ENCODE measurements at places on chromosomes 3 and 15.

- no peak for DNase-seq
Measured at GRCh38 chr3:189962466-189962865, 158.2 kb downstream of the P3H2 start.

DNA sequence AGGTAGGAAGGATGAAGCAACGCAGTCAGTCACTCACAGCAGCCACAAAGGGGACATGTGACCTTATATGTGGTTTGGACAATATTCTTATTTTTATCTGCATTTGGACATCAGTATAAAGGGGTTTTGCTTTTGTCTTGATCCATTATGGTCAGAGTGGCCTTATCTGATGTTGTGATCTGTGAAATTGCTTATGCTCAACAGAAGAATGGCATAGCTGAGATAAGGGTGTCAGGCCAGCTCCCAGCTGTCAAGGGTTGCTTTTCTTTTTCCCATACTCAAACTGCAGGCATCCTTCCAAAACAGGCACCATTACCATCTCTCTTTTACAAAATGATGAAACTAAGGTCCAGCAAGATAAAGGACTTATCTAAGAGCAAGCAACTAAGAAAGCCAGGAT, 28.1 kb downstream of the DCLK3 start:
- no peak for DNase-seq

DNA sequence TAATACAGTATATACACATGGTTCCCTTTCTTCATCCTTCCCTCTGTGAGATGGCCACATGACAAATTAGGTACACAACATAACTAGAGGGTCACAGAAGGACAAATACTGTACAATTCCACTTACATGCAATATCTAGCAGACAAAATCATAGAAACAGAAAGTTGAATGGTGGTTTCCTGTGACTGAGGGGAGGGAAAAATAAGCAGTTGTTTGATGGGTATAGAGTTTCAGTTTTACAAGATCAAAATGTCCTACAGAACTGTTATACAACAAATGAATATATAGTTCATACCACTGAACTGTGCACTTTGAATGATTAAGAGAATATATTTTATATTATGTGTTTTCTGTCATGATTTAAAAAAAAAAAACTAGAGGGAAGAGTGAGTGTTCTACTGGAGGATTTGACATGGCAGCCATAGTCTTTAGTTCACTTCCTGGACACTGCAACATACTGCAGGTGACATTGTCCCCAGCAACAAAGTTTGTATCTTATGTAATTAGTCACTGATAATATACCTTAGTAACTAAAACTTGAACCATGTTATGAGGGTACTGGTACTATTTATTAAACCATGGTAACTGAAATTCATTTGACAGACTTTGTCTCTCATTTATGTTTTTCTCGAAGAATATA, 37.2 kb downstream of the CCDC54 start:
- no peak for DNase-seq

DNA sequence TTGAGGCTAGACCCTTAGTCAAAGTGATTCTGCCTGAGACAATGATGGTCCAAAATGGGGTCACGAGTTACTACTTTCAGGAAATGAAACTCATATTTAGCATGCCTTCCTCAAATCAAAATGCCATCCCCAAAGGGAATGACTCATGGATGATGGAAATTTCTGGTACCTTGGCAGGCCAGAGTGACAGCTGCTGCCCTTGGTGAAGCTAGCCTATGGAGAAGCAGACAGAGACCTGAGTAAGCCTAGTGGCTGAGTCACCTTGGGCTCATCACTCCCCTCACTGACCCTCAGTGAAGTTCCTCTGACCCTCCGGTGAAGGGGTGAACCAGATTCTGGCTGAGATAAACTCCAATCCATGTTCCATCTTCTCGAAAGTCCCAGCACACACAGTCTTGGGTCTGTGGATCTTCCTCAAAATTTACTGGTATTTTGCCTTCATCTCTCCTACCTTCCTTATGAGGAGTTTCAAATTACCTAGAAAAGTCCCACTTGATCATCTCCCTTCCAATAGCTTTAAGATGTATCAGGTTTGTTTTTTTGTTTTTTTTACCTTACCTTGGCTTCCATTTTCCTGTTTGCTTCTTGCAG, 54.5 kb upstream of the ABHD17C start:
- DNase-seq: no peak

- DNase-seq: no peak
Measured at GRCh38 chr3:43071313-43071893, 34.5 kb downstream of the POMGNT2 start.

DNA sequence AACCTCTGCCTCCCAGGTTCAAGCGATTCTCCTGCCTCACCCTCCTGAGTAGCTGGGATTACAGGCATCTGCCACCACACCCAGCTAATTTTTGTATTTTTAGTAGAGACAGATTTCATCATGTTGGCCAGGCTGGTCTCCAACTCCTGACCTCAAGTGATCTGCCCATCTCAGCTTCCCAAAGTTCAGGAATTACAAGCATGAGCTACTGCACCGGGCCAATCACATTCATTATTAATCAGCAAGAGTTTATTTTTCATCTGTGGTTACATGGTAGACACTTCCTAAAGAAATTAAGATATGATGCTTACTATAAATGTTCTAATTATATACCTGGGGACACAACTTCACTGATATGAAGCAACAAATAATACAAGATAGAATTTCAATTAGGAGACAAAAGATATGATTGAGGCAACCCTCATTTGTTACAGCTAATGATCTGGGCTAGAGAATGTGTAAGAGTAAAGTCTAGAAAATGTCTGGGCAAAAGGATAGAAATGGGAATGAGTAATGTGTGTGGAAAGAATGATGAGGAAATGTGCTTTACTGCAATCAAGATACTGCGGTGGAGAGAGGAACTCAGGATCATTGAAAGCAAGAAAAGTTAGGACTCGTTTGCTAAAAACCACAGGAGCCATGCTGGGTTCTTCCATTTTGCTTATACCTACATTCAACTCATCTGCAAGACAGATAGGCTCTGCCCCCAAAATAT, 366.8 kb downstream of the ZIC1 start:
- no peak for DNase-seq

GRCh38 chr3:157515398-157515797, 12.2 kb upstream of the VEPH1 start:
- DNase-seq: no peak

GRCh38 chr3:42701371-42702065, 1.1 kb downstream of the HHATL start:
- no peak for DNase-seq

DNA sequence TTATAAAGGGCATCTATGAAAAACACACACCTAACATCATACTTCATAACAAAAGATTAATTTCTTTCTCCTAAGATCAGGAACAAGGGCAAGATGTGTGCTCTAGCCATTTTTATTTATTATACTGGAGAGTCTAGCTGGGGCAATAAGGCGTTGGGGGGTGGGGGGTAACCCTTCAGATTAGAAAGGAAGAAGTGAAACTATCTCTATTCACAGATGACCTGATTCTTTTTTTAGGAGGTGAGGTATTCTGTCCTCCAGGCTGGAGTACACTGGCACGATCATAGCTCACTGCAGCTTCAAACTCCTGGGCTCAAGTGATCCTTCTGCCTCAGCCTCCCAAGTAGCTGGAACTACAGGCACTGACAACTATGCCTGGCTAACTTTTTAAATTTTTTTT, 89.5 kb upstream of the MANF start:
- DNase-seq: no peak

DNA sequence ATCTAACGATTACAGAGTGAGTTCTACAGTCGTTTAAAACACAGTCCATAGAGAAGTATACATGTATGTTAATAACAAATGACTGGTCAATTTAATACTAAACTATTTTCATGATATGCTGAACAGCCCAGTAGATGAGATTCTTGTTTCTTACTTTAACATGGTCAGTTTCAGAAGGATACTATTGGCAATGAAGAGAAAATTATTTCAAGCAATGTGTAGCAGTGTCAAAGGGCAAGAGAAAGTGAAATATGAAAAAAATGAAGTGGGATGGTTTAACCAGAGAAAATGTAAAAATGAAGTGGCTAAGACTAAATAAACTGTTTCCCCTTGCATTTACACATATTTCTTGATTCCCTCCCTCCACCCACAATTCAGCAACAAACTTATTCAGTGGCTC, 192.1 kb upstream of the TTC14 start:
- DNase-seq: no peak
